ENCODE measurements at places on chromosomes 12 and 14.

- DNase-seq: no peak
These were observed 160.4 kb downstream of the TBX5 start for GRCh38 chr12:114245555-114245954.

GRCh38 chr14:104794993-104795780 is at the start of gene AKT1:
AKT1 (minus strand) TSS chr14:104795748; CDS start chr14:104792643, 3,105 bp downstream.
- no peak for DNase-seq

DNA sequence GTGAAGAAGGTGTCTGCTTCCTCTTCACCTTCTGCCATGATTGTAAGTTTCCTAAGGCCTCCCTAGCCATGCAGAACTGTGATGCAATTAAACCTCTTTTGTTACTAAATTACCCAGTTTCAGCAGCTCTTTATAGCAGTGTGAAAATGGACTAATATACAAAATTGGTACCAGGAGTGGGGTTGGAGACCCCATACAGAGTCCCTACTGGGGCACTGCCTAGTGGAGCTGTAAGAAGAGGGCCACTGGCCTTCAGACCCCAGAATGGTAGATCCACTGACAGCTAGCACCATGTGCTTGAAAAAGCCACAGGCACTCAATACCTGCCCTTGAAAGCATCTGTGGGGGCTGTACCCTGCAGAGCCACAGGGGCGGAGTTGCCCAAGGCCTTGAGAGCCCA is 44.8 kb upstream of the CRADD start:
- no peak for DNase-seq

- DNase-seq: peak; percentile 20
These were observed 75.0 kb downstream of the BICD1 start for GRCh38 chr12:32181498-32182175.

- DNase-seq: no peak
These were observed 62.8 kb downstream of the BEGAIN start for GRCh38 chr14:100524233-100524932.

DNA sequence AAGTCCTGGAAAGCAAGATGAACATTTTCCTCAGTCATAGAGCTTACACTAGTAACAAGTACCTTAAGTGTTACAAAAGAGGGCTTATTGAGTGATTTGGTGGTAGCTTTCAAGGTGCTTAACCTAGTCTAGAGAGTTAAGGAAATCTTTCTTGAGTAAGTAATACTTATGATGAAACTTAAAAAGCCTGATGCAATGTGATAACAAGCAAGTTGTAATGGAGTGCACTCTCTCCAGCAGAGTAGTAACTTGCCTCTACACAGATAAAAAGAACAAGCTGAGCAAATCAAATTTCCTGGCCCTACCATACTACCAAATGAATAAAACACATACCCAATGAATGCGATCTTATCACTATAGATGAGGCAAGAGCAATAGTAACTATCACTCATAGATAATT is 639.9 kb upstream of the FBXO33 start:
- no peak for DNase-seq

DNA sequence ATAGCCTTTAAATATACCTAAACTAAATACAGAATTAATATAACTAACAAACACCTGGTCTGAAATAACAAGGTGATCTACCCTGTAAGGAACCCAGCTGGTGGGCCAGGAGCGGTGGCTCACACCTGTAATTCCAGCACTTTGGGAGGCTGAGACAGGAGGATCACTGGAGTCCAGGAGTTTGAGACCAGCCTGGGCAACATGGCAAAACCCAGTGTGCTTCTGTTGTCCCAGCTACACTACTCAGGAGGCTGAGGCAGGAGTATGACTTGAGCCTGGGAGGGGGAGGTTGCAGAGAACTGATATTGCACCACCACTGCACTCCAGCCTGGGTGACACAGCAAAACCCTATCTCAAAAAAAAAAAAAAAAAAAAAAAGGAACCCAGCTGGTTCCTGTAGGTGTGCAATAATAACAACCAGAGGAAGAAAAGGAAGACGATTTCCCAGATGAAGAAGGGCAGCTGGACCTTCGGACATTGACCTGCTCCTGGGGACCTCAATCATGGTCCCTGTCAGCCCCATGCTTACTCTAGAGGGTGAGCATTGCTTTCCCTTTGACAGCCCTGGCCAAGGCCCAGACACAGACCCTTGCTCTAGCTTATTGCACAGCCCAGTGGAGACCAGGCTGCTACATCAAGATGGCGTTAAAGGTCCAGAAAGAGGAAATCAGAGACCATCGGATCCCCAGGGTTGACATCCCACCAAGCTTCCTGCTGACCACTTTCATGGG is 5.4 kb downstream of the FOS start:
- DNase-seq: no peak

DNA sequence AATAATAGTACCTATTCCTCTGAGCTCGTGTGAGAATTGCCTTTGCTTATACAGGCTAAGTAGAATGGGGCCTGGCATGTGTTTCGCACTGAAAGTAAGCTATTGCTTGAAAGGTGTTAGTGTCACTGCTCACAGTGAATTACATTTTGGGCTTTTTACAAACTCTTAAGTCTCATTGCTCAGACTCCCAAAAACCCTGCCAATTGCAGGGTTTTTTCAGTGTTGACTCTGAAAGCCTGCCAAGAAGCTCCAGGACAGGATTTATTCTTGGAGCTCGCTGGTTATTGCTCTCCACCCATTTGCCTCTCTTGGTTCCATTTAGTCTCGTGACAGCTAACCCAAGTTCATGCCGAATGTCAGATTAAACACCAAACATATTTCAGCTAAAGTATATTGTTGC is 39.8 kb downstream of the NOPCHAP1 start:
- DNase-seq: peak; percentile 66

- DNase-seq: no peak
These were observed 55.4 kb downstream of the ASCL1 start for GRCh38 chr12:103012884-103013283.

DNA sequence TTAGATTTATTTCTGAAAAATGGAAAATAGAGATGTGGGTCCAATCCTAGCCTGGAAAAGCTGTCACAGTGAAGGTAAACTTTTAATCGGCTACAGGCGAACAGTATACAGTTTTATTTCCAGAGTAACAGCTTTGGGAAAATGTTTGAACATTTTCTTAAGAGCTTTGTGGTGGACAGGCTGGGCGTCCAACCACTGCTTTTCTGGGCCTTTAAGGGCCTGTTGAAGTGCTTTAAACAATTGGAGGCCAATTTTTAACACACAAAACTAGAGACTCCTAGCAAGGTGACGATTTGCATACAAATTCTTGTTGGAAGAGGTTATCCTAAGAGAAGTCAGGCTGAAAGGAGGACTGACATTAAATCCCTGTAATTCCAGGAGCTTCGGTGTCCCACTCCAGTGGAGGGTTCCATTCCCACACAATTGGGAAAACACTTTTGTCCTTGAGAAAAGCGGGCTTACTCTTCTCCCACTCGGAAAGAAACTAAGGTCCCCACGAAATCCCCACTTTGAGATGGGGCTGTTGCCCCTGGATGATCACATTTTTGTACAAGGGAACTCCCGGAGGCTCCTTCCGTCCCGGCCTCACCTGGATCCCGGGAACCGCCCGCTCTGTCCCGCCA is 26.9 kb downstream of the BCL11B start:
- no peak for DNase-seq

DNA sequence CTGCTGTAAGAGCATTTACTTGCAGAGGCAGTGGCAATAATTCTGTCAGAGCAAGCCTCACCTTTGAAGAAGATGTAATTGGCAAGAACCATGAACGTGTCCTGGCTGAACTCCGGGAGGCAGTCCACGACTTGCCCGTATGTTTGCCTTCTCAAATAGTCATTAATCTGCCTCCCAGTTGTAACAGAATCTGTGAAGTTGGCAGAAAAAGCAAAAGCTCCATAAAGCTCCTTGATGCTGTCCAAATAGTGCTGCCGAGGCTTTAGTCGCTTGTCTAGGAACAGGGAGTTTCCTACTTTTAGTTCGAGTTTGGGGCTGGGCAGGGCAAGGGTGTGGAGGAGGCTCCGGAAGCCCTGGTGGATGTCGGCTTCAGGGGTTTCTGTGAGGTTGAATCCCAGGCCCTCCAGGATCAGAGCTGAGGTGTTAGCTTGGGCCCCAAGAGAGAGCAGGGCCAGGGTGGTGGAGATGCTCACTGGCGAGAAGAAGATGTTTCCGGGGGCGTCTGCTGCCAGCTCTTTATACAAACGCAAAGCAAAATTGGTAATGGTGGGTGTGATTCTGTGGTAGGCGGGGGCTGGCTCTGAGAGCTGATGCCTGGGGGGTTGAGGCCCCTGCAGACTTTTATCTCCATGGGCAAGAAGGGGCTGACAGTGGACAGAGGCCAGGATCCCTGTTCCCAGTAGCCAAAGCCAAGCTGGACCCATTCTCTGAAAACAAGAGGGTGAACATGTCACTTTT is 4.4 kb downstream of the SERPINA11 start:
- no peak for DNase-seq

DNA sequence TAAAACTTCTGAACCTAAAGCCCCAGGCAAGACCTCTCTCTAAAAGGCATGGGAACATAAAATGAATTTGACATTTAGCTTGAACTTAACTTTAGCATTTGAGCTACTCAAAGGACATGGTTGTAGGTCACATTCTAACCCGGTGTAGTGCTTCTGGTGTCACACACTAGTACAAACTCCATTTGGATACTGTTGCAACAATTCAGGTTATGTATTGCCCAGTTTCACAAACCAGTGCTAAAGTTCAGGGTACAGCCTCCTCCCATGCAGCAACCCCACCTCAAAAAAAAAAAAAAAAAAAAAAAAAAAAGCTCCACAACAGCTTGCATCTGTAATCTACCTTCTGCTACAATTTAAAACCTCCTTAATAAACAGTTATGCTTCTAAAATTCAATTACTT is 7.8 kb downstream of the PPTC7 start:
- DNase-seq: no peak

- no peak for DNase-seq
These were observed 23.3 kb downstream of the PAX9 start for GRCh38 chr14:36684946-36685345.

GRCh38 chr14:67602995-67603545 is 3.0 kb upstream of the PIGH start:
- DNase-seq: no peak

DNA sequence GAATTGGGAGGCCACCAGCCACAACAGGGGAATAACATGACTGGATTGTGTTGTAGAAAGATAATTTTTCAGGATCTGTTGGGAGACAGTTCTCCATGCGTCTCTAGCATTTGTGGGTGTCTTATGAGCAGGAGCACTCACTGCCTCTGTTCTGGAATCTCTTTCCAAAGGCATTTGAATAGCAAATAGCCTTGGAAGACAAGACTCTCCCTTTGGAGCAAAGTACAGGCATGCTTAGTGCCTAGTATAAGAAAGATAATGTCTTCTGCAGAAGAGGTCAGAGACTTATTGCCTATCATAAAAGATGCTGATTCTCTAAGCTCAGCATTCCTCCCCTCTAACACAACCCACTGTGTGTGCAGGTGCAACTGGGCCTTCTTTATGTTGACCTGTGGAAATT is 58.3 kb downstream of the VCPKMT start:
- no peak for DNase-seq

DNA sequence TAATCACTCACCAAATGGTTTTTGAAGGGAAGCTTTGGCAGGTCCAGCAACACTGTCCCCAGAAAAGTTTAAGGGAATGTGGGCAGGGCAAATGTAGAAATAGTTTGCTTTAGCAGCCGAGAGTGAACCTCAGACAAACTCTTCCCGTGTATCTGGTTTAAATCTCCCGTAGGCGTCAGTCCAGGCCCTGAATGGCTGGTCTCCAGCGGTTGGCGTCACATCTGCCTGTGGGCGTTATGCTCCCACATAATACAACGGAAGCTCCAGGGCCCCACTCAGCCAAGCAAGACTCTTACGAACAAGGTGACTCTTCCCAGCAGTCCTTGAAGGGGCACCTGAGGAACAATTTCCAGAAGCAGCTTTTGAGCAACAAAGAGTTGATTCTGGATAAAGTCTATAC is 942 bp downstream of the ZC2HC1C start:
- no peak for DNase-seq

DNA sequence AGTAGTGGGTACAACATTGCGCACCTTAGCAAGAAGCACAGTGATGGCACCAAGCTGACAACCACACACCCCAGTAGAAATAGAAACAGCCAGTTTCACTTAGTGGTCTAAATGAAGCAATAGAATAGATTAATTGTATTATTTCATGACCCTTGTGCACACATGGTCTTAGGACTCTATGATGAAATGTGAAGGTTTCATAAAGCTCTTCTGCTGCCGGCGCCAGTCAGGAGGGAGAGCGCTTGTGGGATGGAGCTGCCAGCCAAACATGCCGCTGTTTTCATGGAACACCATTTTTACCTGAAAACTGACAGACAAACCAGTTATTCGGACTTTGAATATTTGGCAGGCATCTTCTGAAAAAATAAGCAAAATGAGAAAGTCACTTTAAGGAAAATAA is 100.0 kb downstream of the PPP2R5C start:
- no peak for DNase-seq

DNA sequence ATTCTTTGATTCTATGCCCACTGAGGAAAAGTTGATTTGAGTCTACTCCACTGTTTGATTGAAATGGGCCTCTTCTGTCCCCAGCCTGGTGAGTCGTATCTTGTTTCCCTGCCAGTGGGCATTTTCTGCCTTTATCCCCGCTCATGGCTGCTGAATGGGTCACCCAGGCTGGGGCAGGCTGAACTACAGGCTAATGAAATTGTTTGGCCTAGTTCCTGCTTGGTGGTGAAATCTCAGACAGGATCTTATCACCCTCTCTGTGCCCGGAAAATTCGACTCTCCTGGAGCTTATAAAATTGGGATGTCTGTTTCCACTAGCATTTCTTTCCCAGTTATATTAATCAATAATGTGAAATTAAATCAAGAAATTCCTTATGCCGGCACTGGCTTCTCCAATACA is 65.0 kb downstream of the CHST11 start:
- DNase-seq: no peak

DNA sequence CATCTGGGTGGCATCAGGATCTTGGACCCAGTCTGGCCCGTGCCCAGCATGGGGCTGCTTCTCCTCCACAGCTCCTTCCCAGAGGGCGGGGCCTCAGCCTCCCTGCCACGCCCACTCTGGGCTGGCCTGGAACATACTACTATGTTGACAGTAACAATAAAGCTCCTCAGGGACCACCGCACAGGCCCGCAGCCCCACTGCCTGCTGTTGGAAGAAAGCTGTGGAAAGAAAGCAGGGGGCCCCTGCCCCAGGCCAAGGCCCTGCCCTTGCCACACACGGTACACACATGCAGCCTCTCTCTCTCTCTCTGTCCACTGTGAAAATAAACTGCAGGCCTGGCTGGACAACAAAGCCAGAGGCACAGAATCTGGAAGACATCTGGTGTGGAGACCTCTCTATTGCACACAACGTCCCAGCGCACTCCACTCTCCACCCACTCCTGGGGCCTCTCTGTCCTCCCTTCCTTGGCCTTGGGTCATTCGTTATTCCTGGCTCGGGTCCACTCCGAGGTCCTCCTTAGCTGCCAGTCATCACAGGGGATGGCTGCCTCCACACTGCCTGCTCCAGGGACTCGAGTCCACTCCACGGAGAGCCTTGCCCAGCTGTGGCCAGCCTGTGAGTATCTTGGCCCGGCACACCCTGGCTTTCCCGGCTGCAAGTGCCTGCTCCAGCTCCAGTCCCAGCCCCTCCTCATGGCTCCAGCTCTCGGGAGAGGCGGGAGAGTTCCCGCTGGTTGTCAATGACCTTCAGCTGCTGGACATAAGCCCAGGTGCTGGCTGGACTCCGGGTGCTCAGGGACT is 11.8 kb upstream of the ENDOU start:
- DNase-seq: no peak

Data from BJ (cell line).